Testis (tissue), 5 donors: ENCODE measurements at places on chromosomes 16 and 17.

GRCh38 chr16:84570739-84571403, 47.0 kb downstream of the COTL1 start:
- no peak for DNase-seq

DNA sequence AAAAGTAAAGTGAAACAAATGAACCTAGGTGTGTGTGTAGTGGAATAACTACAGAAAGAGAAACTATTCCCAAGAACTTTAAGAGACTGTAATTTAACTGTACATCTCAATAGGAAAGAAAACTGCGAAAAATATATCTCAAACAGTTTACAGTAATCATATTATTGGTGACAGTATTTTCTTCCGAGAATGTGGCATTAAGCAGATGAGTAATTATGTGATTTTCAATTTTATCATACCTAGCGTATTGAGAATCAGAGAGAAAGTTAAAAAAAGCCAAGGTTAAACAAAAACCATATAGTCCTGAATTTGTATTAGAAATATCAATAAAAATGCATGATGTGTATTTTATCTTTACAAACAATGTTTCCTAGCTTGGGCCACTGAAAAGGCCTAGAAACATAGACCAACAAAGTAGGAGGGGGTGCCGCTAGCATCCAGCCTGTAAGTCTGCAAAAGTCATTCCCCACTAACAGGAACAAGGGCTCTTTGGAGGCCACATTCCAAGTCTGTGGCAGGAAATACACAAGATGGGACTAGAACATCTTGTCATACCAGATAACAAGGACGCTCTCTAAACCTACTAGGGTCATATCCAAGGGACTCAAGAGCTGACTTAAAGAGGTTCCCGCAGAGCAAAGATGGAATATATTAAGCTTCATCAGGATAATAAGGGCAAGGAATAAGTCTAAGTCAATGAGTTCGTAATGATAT, 20.5 kb downstream of the RNF157 start:
- no peak for DNase-seq

DNA sequence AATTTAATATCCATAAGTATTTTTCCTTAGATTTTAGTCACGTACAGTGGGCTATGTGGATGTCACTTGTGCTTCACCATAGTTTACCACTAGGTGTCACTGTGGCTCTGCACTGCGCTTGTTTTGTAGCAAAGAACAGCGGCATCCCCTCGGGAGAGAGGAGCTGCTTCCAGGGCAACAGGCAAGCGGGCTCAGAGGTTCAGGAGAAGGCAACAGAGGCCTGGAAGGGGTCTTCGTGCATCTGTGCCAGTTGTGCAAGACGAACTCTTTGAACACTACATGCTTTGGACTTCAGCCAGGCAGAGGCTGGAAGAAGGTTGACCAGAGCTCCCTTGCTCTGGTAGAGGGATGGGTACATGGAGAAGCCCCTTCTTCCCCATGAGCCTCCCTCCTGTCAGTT, 20.6 kb downstream of the CYB561 start:
- DNase-seq, result peak; percentile 89

DNA sequence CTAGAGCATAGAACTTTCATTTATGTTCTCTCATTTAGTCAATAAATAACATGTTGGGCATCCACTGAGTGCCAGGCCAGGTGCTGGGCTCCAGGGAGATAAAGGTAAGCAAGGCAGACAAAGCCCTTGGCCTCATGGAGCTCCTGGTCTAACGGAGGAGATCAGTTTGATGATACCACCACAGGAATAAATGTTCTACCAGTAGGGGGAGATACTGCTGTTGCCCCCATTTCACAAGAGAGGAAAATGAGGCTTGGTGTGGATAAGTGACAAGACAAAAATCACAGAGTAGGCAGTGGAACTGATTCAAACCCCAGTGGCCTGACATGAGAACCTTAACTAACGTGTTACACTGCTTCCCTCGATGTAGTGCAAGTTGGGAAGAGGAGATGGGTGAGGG, 80.4 kb upstream of the ERCC4 start:
- no peak for DNase-seq

GRCh38 chr16:50696126-50696525, 2.7 kb downstream of the NOD2 start:
- no peak for DNase-seq

GRCh38 chr16:154217-155030, 2.0 kb downstream of the HBZ start:
- no peak for DNase-seq

DNA sequence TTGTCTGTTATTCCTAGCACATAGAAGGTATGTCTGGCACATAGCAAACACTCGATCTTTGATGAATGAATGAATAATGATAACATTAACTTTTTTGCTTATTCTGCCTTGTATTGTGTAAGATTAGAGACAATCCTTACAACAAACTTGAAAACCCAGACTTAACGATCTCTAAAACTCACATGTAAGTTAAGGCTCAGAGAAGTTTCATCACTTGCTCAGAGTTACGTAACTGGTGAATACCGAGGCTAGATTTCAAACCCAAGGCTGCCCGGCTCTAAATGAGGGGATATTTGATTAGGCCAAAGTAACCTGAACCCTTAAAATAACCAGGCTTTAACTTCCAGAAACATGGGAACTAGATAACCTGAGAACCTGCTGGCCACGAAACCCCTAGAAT, 22.3 kb downstream of the CAPNS2 start:
- DNase-seq, result no peak

- DNase-seq, result no peak
These were observed 23.1 kb upstream of the ITGAX start for GRCh38 chr16:31331807-31332301.
